NCI-H82 (cell line): ENCODE measurements at places on chromosomes 1 and 21.

GRCh38 chr21:45032977-45033710 lies 41.2 kb upstream of the ADARB1 start:
- no peak for DNase-seq

- no peak for DNase-seq
Observed at GRCh38 chr1:80418134-80418533, 1382.6 kb upstream of the ADGRL2 start.

DNA sequence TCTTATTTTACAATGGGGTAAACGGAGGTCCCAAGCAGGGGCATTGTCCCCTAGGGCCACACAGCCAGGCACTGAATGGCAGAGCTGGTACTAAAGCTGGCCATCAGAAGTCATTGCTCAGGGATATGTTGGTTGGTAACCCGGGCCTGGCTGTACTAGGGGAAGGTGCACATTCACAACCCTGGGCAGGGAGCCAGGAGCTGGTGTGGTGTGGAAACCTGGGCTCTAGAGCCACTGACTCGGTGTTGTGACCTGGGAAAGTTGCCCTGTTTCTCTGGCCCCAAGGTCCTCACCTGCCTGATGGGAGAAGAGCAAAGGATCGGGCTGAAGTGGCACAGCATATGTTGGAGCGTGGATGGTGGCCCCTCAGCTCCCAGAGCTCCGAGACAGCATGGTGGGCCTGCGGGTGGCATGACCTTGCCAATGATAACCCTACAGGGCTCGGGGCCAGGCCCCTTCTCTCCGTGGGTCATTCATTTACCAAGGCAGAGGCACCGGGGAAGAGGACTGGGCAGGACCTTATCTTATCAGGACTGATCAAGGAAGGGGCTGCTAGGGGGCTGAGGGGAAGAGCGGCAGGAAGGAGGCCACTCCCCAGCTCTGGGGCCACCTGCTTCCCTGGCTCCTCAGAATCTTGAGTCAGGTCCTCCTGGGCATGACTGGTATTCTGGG lies 274.1 kb downstream of the TRABD2B start:
- no peak for DNase-seq

- no peak for DNase-seq
Observed at GRCh38 chr1:187509091-187509490, 680.3 kb downstream of the PLA2G4A start.

- DNase-seq, result no peak
Observed at GRCh38 chr1:55400508-55400907, 185.3 kb upstream of the USP24 start.

DNA sequence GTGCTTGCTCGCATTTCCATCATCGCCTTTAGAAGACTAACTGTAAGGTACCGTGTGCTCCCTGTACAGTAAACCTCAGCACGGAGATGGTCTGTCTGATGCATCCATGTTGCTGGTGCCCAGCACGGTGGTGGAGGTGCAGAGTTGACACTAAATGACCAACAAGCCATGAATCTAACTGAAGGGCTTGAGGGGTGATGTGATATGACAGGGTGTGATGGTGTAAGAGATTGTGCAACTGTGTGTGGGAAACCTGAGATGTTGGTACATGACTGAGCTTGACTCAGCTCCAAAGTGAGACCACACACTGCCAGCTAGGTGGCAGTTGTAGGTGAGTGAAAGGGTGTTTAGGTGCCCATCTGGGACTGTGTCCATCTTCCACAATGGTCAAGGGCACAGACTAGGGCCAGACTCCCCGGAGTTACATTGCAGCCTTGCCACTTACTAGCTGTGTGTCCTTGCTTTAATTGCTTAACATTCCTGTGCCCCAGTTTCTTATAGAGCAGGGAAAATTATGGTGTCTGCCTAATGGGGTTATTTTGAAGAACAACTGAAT lies 21.4 kb downstream of the SLC2A1 start:
- DNase-seq, result no peak

GRCh38 chr1:101732261-101732660 lies 264.5 kb downstream of the OLFM3 start:
- no peak for DNase-seq

DNA sequence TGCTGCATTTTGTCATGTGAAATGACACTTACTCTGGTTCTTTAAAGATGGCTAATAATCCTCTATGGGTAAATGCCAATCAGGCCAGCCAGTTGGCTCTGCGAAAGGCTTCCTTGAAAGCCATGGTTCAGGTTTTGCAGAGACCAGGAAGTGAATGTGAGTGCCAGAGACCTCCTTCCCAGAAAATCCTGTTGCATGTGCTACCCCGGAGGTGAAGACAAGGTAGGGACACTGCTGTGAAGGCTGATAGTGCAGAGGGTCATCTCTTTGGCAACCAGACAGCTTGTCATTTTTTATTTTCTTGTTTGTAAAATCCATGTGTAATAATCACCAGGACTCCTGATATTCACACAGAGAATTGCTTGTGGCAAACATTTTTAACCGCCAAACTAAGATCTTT lies 18.7 kb downstream of the LRRC8D start:
- DNase-seq, result no peak

DNA sequence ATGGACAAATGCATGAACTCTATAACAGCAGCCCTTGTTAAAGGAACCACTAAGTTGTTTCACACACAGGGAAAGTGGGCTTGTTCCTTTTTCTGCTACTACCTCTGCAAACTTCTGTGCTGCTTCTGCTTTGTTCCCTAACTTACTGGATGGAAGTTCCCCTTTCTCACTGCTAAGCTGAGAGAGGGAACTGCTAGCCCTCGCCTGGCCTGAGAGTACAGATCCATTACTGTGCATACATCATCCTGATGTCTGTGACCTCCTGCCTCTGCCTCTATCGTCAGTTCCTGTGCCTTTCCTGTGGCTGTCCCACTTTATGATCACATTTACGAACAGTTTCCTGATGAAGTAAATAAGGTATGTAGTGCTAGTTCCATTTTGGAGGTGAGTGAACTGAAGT lies 3.5 kb downstream of the GNAT2 start:
- no peak for DNase-seq

GRCh38 chr21:42426876-42427480 lies 23.3 kb downstream of the UBASH3A start:
- DNase-seq, result no peak

- peak; percentile 88 for DNase-seq
Observed at GRCh38 chr1:27655151-27655937, 16.6 kb downstream of the IFI6 start.

DNA sequence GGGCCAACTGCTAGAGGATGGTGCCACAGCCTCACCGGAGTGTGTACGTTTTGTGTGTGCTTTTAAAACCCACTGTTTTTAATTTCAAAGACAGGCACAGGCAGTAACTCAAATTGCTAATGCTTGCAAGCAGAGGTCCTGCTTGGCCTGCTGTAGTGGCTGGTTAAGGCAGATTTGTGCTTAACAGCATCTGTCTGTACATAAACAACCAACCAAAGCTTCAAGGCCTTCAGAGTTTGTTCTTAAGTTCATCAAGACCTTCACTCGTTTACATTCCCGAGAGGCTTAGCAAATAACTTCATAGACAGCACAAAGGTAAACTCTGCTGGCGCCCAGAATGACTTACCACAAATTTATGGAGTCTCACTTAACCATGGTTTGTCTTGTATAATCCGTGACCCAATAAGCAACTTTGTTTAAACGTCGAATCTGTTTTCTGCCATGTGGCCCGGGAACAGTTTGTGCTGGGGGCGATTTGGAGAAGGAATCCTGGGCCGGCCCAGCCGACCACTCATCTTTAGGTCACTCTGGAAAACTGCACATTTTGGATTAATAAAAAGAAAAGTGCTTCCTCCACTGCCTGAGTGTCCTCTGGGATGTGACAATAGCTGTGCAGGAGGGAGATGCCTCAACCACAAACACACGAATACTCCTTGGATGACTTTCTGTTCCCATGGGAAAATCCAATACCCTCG lies 58.1 kb downstream of the CAPZB start:
- DNase-seq, result no peak

GRCh38 chr1:208852911-208853310 lies 608.7 kb upstream of the PLXNA2 start:
- no peak for DNase-seq

GRCh38 chr1:1629430-1630190 lies 2.4 kb upstream of the MMP23B start:
- peak; percentile 91 for DNase-seq

DNA sequence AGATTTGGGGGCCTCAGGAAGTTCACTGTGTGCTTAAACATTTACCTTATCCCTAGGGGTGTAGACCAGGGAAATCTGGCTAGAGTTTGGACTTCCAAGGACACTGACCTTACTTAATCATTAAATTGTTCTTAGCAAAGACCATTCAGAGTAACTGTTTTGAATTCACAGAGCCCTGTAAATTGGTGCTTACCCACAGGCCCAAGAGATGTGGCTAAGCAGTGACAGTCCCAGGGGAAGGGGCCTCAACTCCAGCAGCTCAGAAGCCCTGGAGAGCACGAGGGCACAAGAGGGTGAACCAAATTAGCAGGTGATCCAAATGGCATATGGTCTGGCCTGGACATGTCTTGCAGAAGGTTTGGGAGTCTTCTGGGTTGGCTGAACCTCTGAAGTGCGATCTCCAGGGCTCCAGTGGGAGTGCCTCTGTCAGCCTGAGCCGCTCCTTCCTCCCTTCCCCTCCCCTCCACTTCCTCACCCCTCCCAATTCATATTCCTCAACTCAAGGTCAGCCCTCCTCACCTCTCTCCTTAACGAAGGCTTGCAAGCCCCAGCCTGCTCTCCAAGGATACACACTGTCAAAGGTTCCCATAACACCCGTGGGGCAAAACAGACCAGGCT lies 4.3 kb downstream of the PAQR7 start:
- peak; percentile 36 for DNase-seq

- DNase-seq, result no peak
Observed at GRCh38 chr21:39189857-39190604, 6.8 kb upstream of the PSMG1 start.

DNA sequence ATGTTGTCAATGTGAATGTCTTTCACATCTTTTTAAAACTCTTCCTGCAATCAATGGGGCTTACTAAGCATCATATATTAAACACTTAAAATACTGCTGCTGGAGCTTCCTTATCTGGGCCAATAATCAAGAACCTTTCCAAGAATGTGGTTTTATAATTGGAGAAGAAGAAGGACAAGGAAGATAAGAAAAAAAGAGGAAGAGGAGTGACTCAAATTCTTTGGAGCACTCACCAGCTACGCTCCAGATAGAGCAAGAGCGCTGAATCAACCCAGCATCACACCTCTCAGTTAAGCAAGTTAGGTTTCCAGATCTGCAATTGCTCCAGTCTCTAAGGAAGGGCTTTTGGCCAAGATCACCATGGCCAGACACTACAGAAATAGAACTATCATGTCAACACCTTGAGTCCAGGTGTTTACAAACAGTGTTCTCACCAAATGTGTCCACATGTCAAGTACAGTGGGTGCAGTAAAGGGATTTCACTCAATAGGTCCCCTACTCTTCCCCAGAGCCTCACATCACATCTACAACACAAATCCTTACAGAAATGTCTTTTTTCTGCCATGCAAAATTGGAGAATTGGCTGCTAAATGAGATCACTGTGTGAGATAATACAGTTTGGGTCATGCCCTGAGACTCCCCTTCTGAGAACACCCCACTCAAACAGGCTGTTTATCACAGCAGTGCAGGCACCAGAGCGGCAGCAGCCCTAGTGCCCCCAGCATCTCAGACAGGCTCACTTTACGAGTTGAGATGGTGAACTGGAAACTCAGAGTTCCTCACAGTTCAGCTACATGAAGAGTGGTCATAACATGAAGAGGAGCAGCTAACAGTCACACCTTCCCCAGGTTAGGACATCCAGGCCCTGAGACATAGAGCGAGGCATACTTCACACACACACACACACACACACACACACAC lies 1.7 kb upstream of the SPRR2B start:
- DNase-seq, result no peak

DNA sequence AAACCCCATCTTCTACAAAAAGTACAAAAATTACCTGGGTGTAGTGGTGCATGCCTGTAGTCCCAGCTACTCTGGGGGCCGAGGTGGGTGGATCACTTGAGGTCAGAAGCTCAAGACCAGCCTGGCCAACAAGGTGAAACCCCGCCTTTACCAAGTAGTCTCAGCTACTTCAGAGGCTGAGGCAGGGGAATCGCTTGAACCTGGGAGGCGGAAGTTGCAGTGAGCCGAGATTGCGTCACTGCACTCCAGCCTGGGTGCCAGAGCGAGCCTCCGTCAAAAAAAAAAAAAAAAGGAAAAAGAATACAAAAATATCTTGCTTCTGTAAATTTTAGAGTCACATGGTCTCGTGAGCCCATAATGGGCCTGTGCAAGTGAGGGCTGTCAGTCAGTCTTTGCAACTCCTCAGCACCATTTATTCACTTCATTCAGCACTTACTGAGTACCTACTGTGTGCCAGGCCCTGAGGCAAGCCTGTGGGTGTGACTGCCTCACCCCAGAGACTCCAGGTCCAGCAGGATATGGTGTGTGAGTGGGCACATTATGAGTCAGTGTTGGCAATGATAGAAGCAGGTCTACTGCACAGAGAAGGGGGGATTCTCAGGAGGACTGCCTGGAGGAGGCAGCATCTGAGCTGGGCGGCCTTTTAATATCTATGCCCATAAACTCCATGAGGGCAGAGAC lies 46.8 kb upstream of the TARDBP start:
- no peak for DNase-seq

GRCh38 chr1:170214117-170215032 lies 68.6 kb downstream of the NTMT2 start:
- DNase-seq, result no peak

DNA sequence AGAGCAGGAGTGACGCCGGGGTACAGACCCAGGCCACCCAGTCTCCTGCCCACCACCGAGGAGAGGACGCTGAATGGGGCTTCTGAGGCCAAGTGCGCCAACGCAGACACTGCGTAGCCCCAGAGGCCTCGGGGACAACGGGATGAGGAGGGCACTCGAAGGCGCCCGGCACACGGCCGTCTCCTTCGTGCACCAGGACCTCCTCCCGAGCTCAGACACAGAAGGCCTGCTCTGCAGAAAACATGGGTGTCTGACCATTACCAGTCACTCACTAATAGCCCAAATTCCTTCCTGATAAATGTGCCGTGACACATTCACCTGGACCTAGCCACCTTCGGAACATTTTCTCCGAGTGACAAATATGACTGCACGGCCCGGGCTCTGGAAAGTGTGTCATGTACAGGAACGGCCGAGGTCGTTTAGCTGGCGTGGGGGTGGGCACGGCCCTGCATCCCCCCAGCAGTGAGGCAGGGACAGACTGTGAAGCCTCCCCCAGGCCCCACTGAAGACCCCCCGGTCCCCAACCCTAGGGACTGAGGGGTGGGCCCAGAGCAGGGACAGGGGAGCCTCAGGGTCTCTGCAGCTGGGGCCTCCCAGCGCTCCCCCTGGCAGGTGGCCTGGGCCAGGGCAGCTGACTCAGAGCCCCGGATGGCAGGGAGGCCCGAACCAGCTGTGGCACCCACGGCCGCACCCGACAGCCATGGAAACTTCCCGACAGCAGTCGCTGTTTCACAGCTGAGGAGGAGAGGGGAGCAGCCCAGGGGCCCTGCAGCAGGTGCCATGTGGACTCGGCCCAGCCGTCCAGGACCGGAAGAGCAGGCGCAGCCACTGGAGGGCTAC lies 16.7 kb upstream of the COL6A2 start:
- no peak for DNase-seq

DNA sequence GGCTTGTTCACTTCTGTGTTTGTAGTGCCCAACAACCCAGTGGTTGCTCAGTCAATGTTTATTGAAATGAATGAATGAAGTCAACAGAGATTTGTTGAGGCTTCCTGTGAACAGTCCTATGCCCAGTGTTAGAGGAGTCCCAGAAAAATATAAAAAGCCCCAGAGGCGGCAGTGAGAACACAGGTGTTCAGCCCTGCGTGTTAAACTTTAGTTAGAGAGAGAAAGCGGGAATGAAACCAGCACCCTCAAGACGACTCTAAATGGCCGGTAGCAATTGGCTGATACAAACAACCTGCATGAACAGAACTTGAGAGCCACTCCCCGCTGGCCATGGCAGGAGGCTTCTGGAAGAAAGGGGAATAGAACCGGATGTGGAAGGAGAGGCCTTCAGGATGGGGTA lies 22.6 kb downstream of the TMEM51 start:
- no peak for DNase-seq

GRCh38 chr1:188188317-188188716 lies 1359.6 kb downstream of the PLA2G4A start:
- DNase-seq, result no peak
